Gastrocnemius medialis (tissue), 4 donors: ENCODE measurements at places on chromosomes 6 and 20. TPM values are rescaled to one million over a fixed set of nuclear protein-coding genes. Genes with fewer than 3 reads are reported as not detected.
A peak's percentile ranks its signal among the peaks of the same experiment; 100 is the strongest.

The KLHDC3 gene
- total RNA-seq: 85.9 TPM

The PLCB4 gene
- total RNA-seq: 3.1 TPM

The ULBP1 gene
- total RNA-seq: not detected

The LAMP5 gene
- total RNA-seq: not detected

The APCDD1L gene
- total RNA-seq: not detected

The LRFN2 gene
- total RNA-seq: not detected

The DEFB132 gene
- not detected for total RNA-seq

The RIMS4 gene
- total RNA-seq: not detected

DNA sequence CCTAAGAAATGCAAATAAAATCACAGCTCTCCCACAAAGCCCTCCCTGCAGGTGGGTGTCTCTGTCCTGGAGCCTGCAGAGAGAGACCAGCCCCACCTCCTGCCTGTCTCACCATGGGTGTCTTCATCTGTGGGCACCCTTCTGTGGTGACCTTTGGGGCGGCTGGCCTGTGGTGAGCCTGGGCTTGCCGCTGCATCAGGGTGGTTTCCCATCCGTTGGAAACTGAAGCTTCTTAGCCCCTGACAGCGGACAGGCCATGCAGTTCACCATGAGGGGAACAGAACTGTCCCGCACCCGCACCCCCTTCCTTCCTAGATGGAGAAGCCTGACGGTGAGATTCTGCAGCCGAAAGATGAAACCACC is 42.3 kb upstream of the FRMD1 start:
- DNase-seq: no peak
- no peaks in the 10 kb centered on the region for H3K4me1 ChIP-seq
- H3K36me3 ChIP-seq: no peaks in the 10 kb centered on the region
- H3K4me3 ChIP-seq: no peak overlapping the region
- H3K27me3 ChIP-seq: no peaks in the 10 kb centered on the region
- no peak overlapping the region for H3K27ac ChIP-seq

GRCh38 chr6:110703010-110703905 is 112.0 kb downstream of the CDK19 start:
- H3K27me3 ChIP-seq: no peaks in the 10 kb centered on the region
- H3K36me3 ChIP-seq: no peaks in the 10 kb centered on the region
- H3K27ac ChIP-seq: no peak overlapping the region

- peak; percentile 4 for DNase-seq
- no peak overlapping the region for H3K27ac ChIP-seq
- H3K4me1 ChIP-seq: no peaks in the 10 kb centered on the region
- H3K27me3 ChIP-seq: no peaks in the 10 kb centered on the region
Observed at GRCh38 chr6:33983109-33983716, 162.7 kb downstream of the GRM4 start.

- DNase-seq: no peak
- H3K4me3 ChIP-seq: no peak overlapping the region
- H3K27me3 ChIP-seq: peaks cover 3% of the 10 kb centered on the region
- no peak overlapping the region for H3K27ac ChIP-seq
Observed at GRCh38 chr6:168238159-168238909, 81.2 kb downstream of the DACT2 start.

GRCh38 chr6:154751011-154751800 is 18.0 kb downstream of the SCAF8 start:
- H3K36me3 ChIP-seq: no peaks in the 10 kb centered on the region
- no peak overlapping the region for H3K4me3 ChIP-seq
- H3K27me3 ChIP-seq: no peaks in the 10 kb centered on the region

DNA sequence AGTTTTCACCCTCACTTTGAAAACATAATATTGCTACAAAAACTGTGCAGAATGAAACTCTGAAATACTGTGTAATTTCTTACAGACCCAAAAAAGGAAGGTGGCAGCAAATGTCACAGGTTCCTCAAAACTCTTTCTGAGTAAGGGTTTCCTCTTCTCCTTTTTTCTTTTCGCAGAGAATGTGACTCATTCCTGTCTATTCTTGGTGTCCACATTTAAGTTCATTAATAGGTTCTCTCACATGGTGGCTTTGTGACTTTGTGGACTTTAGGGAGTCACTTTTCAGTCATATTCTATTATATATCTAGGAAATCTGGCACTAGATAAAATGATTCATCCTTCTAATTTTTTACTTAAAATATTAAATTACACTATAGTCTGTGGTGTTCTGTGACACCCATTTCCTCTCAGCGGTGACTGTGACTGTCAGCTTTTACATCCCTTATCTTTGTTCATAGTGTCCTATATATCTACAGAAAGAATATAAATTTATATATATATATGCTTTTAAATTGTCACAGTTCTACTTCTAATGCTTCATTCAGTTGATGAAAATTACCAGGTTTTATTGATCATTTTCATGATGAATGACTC is 126.8 kb upstream of the HCRTR2 start:
- H3K4me3 ChIP-seq: no peak overlapping the region
- no peaks in the 10 kb centered on the region for H3K36me3 ChIP-seq
- H3K4me1 ChIP-seq: peaks cover 8% of the 10 kb centered on the region

DNA sequence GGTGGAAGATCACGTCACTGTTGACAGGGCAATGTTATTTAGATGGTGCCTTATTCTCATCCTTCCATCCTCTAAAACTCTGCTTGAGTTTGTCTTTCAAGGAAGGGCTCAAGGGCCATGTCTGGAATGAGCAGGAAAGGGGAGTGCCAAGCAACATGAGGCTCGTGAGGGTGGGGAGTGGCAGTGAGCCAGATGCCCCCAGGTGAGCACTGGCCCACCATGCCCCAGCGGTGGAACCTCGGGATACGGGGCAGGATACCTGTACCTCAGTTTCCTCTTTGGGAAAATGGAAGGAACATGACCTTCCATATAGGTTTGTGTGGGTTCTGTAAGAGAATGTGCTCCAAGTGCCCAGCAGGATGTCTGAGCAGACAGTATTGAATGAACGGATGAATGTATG is 337.4 kb downstream of the TAF4 start:
- no peak for DNase-seq
- H3K27me3 ChIP-seq: no peaks in the 10 kb centered on the region
- H3K27ac ChIP-seq: no peak overlapping the region
- H3K36me3 ChIP-seq: no peaks in the 10 kb centered on the region
- H3K4me3 ChIP-seq: no peak overlapping the region
- H3K4me1 ChIP-seq: no peaks in the 10 kb centered on the region

DNA sequence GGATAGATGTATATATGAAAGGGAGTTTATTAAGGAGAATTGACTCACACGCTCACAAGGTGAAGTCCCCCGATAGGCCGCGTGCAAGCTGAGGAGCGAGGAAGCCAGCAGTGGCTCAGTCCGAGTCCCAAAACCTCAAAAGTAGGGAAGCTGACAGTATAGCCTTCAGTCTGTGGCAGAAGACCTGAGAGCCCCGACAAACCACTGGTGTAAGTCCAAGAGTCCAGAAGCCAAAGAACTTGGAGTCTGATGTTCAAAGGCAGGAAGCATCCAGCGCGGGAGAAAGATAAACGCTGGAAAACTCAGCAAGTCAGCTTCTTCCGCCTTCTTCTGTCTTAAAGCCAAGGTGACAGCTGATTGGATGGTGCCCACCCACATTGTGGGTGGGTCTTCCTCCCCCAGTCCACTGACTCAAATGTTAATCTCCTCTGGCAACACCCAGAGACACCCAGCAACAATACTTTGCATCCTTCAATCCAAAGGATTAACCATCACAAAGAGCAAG is 102.6 kb upstream of the GJE1 start:
- no peak overlapping the region for H3K27ac ChIP-seq
- no peak for DNase-seq

GRCh38 chr20:44186674-44187053 is 324 bp downstream of the JPH2 start:
- H3K36me3 ChIP-seq: no peaks in the 10 kb centered on the region
- peaks cover 70% of the 10 kb centered on the region for H3K4me1 ChIP-seq
- DNase-seq: no peak
- H3K27me3 ChIP-seq: no peaks in the 10 kb centered on the region
- H3K27ac ChIP-seq: peak overlapping the region; percentile 98
- H3K4me3 ChIP-seq: peak overlapping the region; percentile 74

DNA sequence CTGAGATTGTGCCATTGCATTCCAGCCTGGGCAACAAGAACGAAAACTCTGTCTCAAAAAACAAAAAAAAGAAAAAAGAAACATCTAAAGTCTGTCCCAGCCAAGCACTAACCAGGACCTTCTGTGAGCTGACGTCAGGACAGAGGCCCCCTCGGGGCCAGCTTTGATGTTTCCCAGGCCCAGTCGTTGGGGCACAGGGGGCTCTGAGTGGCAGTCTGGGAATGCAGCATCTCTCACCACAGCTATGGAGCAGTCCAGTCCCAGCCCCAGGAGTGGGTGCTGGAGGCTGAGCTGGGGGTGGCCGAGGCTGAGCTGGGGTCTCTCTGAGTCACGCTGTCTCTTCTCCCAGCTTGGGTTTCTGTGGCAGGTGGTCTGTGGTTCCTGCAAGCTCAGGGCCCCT is 46.0 kb upstream of the SRF start:
- no peak overlapping the region for H3K4me3 ChIP-seq
- H3K36me3 ChIP-seq: no peaks in the 10 kb centered on the region
- H3K27ac ChIP-seq: no peak overlapping the region
- H3K4me1 ChIP-seq: no peaks in the 10 kb centered on the region

GRCh38 chr6:133809406-133809805 is 79.5 kb upstream of the TCF21 start:
- no peaks in the 10 kb centered on the region for H3K36me3 ChIP-seq
- no peak overlapping the region for H3K27ac ChIP-seq
- H3K27me3 ChIP-seq: no peaks in the 10 kb centered on the region
- no peak overlapping the region for H3K4me3 ChIP-seq
- H3K4me1 ChIP-seq: no peaks in the 10 kb centered on the region
- DNase-seq: no peak

GRCh38 chr6:36320475-36320874 is 16.2 kb downstream of the BNIP5 start:
- H3K27me3 ChIP-seq: no peaks in the 10 kb centered on the region
- no peak overlapping the region for H3K4me3 ChIP-seq
- H3K27ac ChIP-seq: no peak overlapping the region
- no peaks in the 10 kb centered on the region for H3K36me3 ChIP-seq
- no peak for DNase-seq

DNA sequence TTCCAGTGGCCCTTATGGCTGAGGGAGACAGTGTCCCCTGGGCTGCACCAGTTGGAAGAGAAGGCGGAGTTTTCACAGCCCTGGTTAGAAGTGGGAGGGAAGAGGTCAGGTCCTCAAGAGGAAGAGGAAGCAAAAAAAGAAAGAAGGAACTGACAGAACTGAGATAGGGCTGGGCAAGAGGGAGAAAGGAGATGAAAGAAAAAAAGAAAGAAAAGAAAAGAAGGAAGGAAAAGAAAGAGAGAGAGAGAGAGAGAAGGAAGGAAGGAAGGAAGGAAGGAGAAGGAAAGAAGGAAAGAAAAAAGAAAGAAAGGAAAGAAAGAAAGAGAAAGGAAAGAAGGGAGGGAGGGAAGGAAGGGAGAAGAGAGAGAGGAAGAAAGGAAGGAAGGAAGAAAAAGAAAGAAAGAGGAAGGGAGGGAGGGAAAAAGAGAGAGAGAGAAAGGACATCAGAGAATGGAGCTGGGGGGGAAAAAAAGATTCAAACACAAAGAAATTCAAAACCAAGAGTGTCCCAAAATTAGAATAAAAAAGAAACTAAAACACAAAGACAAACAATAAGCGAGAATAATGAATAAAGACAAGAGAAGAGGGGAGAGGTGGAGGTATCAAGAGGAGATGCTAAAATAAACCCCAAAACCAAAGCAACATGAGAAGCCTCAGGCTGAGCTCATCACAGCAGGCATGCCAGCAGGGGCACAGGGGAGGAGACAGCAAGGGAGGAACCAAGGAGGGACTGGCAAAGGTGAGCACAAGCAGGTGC is 5.3 kb upstream of the FUCA2 start:
- H3K4me1 ChIP-seq: no peaks in the 10 kb centered on the region
- no peak overlapping the region for H3K27ac ChIP-seq
- no peaks in the 10 kb centered on the region for H3K36me3 ChIP-seq
- DNase-seq: no peak
- no peaks in the 10 kb centered on the region for H3K27me3 ChIP-seq
- no peak overlapping the region for H3K4me3 ChIP-seq

DNA sequence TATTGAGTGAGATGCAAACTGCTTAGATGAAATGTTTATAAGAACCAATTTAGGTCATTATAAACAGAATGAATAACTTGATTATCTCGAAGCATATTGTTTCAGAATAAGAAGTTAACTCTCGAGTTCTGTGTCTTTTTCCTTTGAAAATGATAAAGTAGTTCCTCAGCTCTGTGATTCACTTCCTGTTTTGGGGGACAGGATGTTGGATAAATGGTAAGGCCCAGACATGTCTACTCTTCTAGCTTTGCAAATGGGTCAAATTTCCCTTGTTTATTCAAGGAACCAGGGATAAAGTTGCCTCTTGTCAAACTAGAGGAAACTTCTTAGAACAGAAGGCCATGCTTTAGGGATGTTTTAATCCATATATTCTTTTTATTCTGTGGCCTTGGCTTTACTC is 246.9 kb downstream of the SOX4 start:
- no peak overlapping the region for H3K27ac ChIP-seq
- H3K4me3 ChIP-seq: no peak overlapping the region
- H3K4me1 ChIP-seq: peaks cover 8% of the 10 kb centered on the region
- DNase-seq: no peak
- no peaks in the 10 kb centered on the region for H3K36me3 ChIP-seq
- H3K27me3 ChIP-seq: no peaks in the 10 kb centered on the region

DNA sequence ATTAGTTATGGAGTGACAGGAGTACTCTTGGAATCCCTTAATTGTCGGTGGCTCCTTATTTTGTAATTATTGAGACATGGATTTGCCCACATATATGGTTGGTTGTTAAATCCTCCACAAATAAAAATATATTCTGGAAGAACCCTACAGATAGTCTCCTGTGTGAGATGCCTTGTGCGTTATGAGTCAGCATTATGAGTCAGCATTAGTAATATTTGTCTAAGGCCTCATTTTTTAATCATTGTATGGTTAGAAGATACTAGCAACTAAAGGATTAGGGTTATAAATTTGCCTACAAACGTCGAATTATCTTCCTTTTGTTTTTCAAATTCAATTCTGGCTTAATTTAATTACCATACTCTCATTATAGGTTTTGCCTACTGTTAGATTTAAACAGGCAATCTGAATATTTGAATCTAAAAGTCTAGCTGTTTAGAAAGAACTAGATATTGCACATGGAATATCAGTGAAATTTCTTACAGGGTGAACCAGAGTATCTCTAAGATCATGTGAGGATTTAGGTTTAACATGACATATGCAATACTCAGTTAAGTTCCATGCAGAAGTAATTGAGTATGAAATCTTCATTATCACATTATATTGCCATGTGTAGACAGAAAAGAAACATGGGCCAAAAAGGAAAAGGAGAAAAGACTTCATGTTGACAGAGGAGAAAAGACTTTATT is 5.9 kb downstream of the C6orf58 start:
- H3K36me3 ChIP-seq: no peaks in the 10 kb centered on the region
- no peaks in the 10 kb centered on the region for H3K27me3 ChIP-seq
- DNase-seq: no peak
- no peak overlapping the region for H3K4me3 ChIP-seq

DNA sequence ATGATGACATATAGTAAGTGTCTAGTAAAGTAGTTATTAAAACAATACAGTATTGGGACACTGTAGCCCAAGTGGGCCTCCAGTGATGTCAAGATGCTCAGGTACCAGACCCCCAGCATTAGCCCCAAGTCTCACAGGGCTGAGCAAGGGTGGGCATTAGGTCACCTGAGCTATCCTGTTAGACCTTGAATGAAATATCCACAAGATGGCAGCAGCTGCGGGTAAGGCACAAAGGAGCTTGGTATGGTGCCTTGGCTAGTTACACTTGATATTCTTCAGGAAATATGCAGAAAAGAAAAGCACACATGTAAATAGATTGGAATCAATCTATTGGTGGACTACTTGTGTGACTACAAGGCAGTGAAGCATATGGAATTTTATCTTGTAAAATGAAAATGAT is 701.8 kb upstream of the ADGRB3 start:
- no peaks in the 10 kb centered on the region for H3K36me3 ChIP-seq
- no peak overlapping the region for H3K4me3 ChIP-seq
- no peaks in the 10 kb centered on the region for H3K27me3 ChIP-seq

- no peaks in the 10 kb centered on the region for H3K4me1 ChIP-seq
- H3K4me3 ChIP-seq: no peak overlapping the region
Observed at GRCh38 chr6:62146954-62147853, 138.8 kb downstream of the KHDRBS2 start.
